H4 (cell line): ENCODE measurements at places on chromosomes 13 and 19. TPM values are rescaled to one million over a fixed set of nuclear protein-coding genes. Genes with fewer than 3 reads are reported as not detected.

The FFAR1 gene
- total RNA-seq: not detected in 2 replicates

The POLD1 gene
- total RNA-seq: 45.8 and 58.6 TPM in 2 replicates

The ZNF480 gene
- total RNA-seq: 24.3 and 37.6 TPM in 2 replicates

The GRIK5 gene
- total RNA-seq: 0.12 TPM in 1 of 2 replicates, not detected in the other

The BRME1 gene
- 2.3 and 5.3 TPM in 2 replicates for total RNA-seq

The CHAMP1 gene
- total RNA-seq: 13.9 and 23.9 TPM in 2 replicates

The ARID3A gene
- total RNA-seq: 2.3 and 9.0 TPM in 2 replicates

The OR7A5 gene
- not detected in 2 replicates for total RNA-seq

The CACNA1A gene
- total RNA-seq: 0.08 TPM in 1 of 2 replicates, not detected in the other

The DAND5 gene
- 0.06 TPM in 1 of 2 replicates, not detected in the other for total RNA-seq

The IRGQ gene
- total RNA-seq: 20.6 and 22.4 TPM in 2 replicates

The IGSF23 gene
- total RNA-seq: not detected in 2 replicates

The ERVV-1 gene
- not detected in 2 replicates for total RNA-seq

The CGB5 gene
- total RNA-seq: 0.33 and 3.3 TPM in 2 replicates

The LENG9 gene
- total RNA-seq: 0.33 and 0.64 TPM in 2 replicates

The TIMM50 gene
- total RNA-seq: 91.9 and 122 TPM in 2 replicates

The MICOS13 gene
- 38.1 and 52.7 TPM in 2 replicates for total RNA-seq

The POLRMT gene
- 19.9 and 21.5 TPM in 2 replicates for total RNA-seq

The RFXAP gene
- total RNA-seq: 1.0 and 1.7 TPM in 2 replicates

The ANGPTL8 gene
- total RNA-seq: not detected in 2 replicates

The ZNF99 gene
- 0.04 TPM in 1 of 2 replicates, not detected in the other for total RNA-seq

The PRR19 gene
- 0.16 and 1.4 TPM in 2 replicates for total RNA-seq

The NANOS3 gene
- total RNA-seq: not detected in 2 replicates

The MAP4K1 gene
- 0.29 and 3.0 TPM in 2 replicates for total RNA-seq

The PEAK3 gene
- 0.06 TPM in 1 of 2 replicates, not detected in the other for total RNA-seq

The LRG1 gene
- 0.29 and 0.43 TPM in 2 replicates for total RNA-seq

The C19orf12 gene
- 28.4 and 31.7 TPM in 2 replicates for total RNA-seq

The PBX4 gene
- total RNA-seq: 0.10 TPM in 1 of 2 replicates, not detected in the other

The TUBA3C gene
- not detected in 2 replicates for total RNA-seq
